MM.1S (cell line): ENCODE measurements at places on chromosomes 2 and 18.

GRCh38 chr18:46649071-46649862 is 7.8 kb downstream of the LOXHD1 start:
- no peaks in the 10 kb centered on the region for H3K4me1 ChIP-seq
- no peak for DNase-seq
- no peak overlapping the region for H3K27ac ChIP-seq
- H3K4me3 ChIP-seq, result no peak overlapping the region

GRCh38 chr2:127219171-127220070 is 678 bp downstream of the CYP27C1 start:
- no peak overlapping the region for H3K4me3 ChIP-seq
- H3K27ac ChIP-seq, result no peak overlapping the region
- H3K4me1 ChIP-seq, result no peaks in the 10 kb centered on the region
- H3K27me3 ChIP-seq, result peaks cover 13% of the 10 kb centered on the region
- DNase-seq, result no peak
- H3K36me3 ChIP-seq, result no peaks in the 10 kb centered on the region

DNA sequence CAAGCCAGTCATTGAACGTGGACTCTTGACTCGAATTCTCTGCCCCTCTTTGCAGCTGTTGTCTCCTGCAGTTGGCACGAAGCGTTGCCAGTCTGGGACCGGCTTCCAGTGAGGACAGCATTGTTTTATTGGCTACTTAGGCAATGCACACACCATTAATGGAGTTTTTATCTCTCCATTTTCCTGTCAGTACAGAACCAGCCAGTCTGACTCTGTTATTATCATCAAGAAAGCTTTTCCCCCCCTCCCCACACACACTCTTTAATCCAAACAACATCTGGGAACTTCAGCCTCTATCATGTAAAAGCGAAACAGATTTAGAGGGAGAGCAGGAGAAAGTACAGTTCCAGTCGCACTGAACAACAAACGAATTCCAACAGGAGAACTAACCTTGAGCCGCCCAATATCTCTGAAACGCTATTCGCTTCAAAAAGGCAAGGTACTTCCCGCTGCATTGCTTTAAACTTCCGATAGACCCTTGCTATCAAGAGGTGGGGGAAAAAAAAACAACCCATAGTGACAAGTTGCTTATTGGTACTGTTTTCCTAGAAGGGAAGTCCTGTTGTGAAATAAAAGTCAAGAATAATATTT is 38.2 kb downstream of the ACVR1 start:
- no peaks in the 10 kb centered on the region for H3K36me3 ChIP-seq
- no peak overlapping the region for H3K27ac ChIP-seq
- H3K27me3 ChIP-seq, result no peaks in the 10 kb centered on the region
- H3K4me1 ChIP-seq, result no peaks in the 10 kb centered on the region

GRCh38 chr2:120905824-120906571 is 170.3 kb downstream of the GLI2 start:
- no peak overlapping the region for H3K27ac ChIP-seq
- H3K36me3 ChIP-seq, result no peaks in the 10 kb centered on the region
- no peaks in the 10 kb centered on the region for H3K4me1 ChIP-seq
- H3K27me3 ChIP-seq, result no peaks in the 10 kb centered on the region

DNA sequence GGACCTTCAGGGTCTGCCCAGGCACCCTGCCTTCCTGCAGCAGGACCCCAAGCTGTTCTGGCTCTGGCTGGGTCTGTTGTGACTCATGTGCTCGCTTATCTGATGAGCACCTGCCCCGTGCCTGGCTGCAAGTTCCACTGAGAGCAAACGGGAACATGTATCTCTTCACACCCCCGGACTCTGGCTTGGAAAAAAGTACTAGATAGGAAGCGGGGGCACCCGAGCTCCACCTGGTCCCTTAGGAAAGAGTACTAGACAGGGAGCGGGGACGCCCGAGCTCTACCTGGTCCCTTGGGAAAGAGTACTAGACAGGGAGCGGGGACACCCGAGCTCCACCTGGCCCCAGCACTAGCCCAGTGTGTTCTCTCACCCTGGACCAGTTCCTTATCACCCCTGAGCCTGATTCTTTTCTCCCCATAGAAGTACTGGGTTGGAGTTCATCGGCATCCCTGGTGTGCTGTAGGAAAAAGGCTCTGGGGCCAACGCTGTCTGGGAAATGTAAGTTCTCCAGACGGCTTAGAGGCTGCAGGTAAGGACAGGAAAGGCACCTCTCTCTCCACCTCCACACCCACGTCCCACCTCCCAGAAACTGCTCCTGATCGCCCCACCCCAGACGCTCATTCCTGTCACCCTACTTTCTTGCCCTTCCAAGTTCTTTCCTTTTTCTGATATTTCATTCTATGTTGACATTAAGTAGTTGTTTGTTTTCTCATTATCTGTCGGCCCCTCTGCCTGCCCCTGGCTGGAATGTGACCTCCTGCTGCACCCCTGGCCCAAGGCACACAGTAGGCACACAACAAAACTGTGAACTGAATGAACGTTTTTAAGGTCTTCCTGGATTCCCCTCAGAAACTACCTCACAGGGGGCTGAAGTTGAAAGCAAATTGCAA is 40.2 kb downstream of the HDAC4 start:
- no peak overlapping the region for H3K27ac ChIP-seq
- H3K4me3 ChIP-seq, result no peak overlapping the region
- no peak for DNase-seq
- no peaks in the 10 kb centered on the region for H3K36me3 ChIP-seq
- H3K27me3 ChIP-seq, result no peaks in the 10 kb centered on the region

- H3K4me3 ChIP-seq, result no peak overlapping the region
- no peak for DNase-seq
- H3K4me1 ChIP-seq, result no peaks in the 10 kb centered on the region
- H3K36me3 ChIP-seq, result 0 out of 2 replicates have a peak, but pooled peaks cover 3% of the 10 kb centered on the region
Observed at GRCh38 chr2:174223388-174223787, 24.9 kb downstream of the OLA1 start.

- H3K27ac ChIP-seq, result no peak overlapping the region
- no peaks in the 10 kb centered on the region for H3K4me1 ChIP-seq
- DNase-seq, result no peak
- no peak overlapping the region for H3K4me3 ChIP-seq
- H3K27me3 ChIP-seq, result no peaks in the 10 kb centered on the region
Observed at GRCh38 chr18:33844232-33844631, 266.2 kb downstream of the ASXL3 start.

DNA sequence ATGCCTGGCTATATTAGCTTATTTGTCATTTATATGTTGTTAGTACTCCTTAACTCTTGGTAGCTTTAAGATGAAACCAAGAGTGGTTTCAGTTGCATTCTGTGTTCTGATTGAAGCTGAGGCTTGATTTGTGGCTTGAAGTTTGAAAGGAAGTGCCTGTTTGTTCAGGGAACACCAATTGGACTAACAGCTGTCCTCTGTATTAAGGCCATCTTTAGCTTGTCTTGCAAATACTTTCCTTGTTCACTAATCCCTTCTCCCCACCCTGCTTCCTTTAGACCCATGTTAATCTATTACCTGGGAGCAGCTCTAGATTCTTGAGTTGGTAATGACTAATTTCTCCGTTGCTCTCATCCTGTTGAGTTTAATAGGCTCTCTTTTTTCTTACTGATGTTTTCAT is 13.4 kb downstream of the ITGA6 start:
- no peaks in the 10 kb centered on the region for H3K36me3 ChIP-seq
- peaks cover 11% of the 10 kb centered on the region for H3K27me3 ChIP-seq
- H3K4me1 ChIP-seq, result peaks cover 41% of the 10 kb centered on the region

GRCh38 chr2:237961637-237962036 is 5.2 kb upstream of the UBE2F start:
- no peak for DNase-seq
- H3K4me3 ChIP-seq, result no peak overlapping the region
- no peaks in the 10 kb centered on the region for H3K4me1 ChIP-seq
- no peak overlapping the region for H3K27ac ChIP-seq
- H3K36me3 ChIP-seq, result no peaks in the 10 kb centered on the region

- no peaks in the 10 kb centered on the region for H3K36me3 ChIP-seq
- DNase-seq, result no peak
- no peaks in the 10 kb centered on the region for H3K4me1 ChIP-seq
- H3K4me3 ChIP-seq, result no peak overlapping the region
- no peak overlapping the region for H3K27ac ChIP-seq
Observed at GRCh38 chr18:31508781-31509180, 10.8 kb downstream of the DSG2 start.
